ENCODE measurements at places on chromosomes 11 and 22. TPM values are rescaled to one million over a fixed set of nuclear protein-coding genes. Genes with fewer than 3 reads are reported as not detected.

The SLC1A2 gene
- total RNA-seq: 2.2 TPM

The MUC6 gene
- total RNA-seq: not detected

The MEI1 gene
- total RNA-seq: not detected

The C11orf21 gene
- total RNA-seq: 0.10 TPM

The C22orf15 gene
- total RNA-seq: not detected

The C22orf42 gene
- not detected for total RNA-seq

The MRPL21 gene
- 30.1 TPM for total RNA-seq

The NFAM1 gene
- total RNA-seq: 0.72 TPM

The POU2F3 gene
- total RNA-seq: 2.1 TPM

The DNAJB7 gene
- not detected for total RNA-seq

The BTBD18 gene
- total RNA-seq: not detected

The SCUBE1 gene
- 0.41 TPM for total RNA-seq

The OR52E8 gene
- total RNA-seq: not detected

The AIP gene
- 42.2 TPM for total RNA-seq

The LAMTOR1 gene
- 40.7 TPM for total RNA-seq

The UBQLNL gene
- 0.10 TPM for total RNA-seq

The TESMIN gene
- total RNA-seq: 0.10 TPM

The OR5AK2 gene
- total RNA-seq: not detected

The B3GAT1 gene
- total RNA-seq: 0.41 TPM

The KRTAP5-10 gene
- not detected for total RNA-seq

The PATL1 gene
- 10.9 TPM for total RNA-seq

The TNKS1BP1 gene
- total RNA-seq: 112 TPM

The CYP2R1 gene
- 24.6 TPM for total RNA-seq

The ELFN2 gene
- 1.0 TPM for total RNA-seq

The SOX6 gene
- 45.0 TPM for total RNA-seq

The CYP2D6 gene
- 0.41 TPM for total RNA-seq

The RFPL2 gene
- total RNA-seq: not detected

The TRAF6 gene
- total RNA-seq: 12.5 TPM

The TTC36 gene
- 2.4 TPM for total RNA-seq

The APOA1 gene
- 1.1 TPM for total RNA-seq

The SLC22A8 gene
- not detected for total RNA-seq

The TREH gene
- not detected for total RNA-seq

The DDI1 gene
- total RNA-seq: not detected

The MAPK8IP2 gene
- 1.2 TPM for total RNA-seq

The TCF20 gene
- total RNA-seq: 20.3 TPM

The CALCA gene
- not detected for total RNA-seq

The NXPE1 gene
- total RNA-seq: not detected

The BIRC3 gene
- 4.9 TPM for total RNA-seq

The CD6 gene
- not detected for total RNA-seq

The CBLIF gene
- not detected for total RNA-seq

The PATE4 gene
- total RNA-seq: not detected

The DBX1 gene
- total RNA-seq: 2.3 TPM

The MMP12 gene
- total RNA-seq: not detected

The NUP50 gene
- 49.0 TPM for total RNA-seq

The SCARF2 gene
- total RNA-seq: 20.4 TPM

The P2RY6 gene
- total RNA-seq: 1.0 TPM

The POTEH gene
- not detected for total RNA-seq

The ENTHD1 gene
- not detected for total RNA-seq

The SERHL2 gene
- total RNA-seq: 1.6 TPM

The SSH3 gene
- total RNA-seq: 35.6 TPM

The PKDREJ gene
- 0.10 TPM for total RNA-seq

The EXPH5 gene
- total RNA-seq: 8.8 TPM

The SLC22A12 gene
- not detected for total RNA-seq

The P2RX3 gene
- total RNA-seq: not detected
